ENCODE measurements at places on chromosomes 12 and 14.
A peak's percentile ranks its signal among the peaks of the same experiment; 100 is the strongest.

- no peak for DNase-seq
These were observed 29.8 kb downstream of the BCL11B start for GRCh38 chr14:99242238-99242637.

GRCh38 chr14:88551094-88551870 lies 3.5 kb downstream of the PTPN21 start:
- DNase-seq = peak; percentile 34

DNA sequence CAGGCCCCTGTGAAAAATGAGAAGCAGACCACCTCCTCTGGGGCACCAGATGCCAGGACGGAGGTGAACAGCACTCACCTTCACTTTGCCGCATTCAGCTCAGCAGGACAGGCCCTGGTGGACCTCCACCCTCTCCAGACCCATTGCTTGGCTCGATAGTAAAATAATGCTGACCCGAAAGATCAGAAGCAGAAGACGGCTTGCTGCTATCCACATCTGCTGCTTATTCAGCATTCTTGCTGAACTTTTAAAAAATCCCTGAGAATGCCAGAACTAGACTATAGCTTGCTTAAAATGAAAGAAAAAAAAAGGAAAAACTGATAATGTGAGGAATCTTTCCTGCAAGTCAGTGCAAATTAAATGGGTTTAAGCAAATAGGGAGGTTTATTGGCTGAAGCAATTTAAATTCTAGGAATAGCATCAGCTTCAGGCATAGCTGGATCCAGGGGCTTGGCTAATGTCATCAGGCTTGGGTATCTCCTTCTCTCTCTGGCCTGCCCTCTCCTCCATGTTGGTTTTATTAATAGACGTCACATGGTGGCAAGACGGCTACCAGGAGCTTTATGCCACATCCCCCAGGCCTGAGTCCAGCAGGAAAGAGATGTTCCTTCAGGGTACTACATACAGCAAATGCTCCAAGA lies 137.9 kb downstream of the SCARB1 start:
- no peak for DNase-seq

GRCh38 chr14:88929656-88930436 lies 105.4 kb downstream of the TTC8 start:
- DNase-seq = no peak

DNA sequence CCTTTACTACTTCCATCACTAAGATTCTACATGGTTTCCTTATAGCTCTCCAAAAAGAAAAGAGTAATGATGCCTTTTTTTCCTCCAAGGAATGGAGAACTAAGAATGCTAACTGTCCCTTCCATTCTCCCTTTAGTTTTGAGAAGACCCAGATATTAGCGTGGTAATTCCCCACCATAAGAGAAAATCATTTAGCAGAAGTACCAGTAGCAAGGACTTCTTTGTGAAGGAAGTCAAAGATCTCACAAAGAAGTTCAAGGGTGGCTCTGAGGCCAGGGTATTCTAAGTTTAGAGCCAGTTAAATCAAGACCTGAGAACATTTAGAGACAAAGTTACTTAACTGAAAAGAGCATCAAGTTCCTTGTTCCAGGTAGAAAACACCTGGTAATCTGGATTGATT lies 7.3 kb downstream of the USP15 start:
- peak; percentile 12 for DNase-seq

GRCh38 chr14:70665448-70666360 lies 24.0 kb downstream of the TTC9 start:
- no peak for DNase-seq

All from CD14-positive monocyte (primary cell).